ENCODE measurements at places on chromosomes 11 and 22. TPM values are rescaled to one million over a fixed set of nuclear protein-coding genes. Genes with fewer than 3 reads are reported as not detected.

The BACE1-AS gene
- total RNA-seq, result 2.7 TPM

The SPTBN2 gene
- total RNA-seq, result 0.18 TPM

The SCGB1D1 gene
- not detected for total RNA-seq

The TMEM109 gene
- total RNA-seq, result 17.2 TPM

The CTSF gene
- total RNA-seq, result 4.1 TPM

The OR8D1 gene
- total RNA-seq, result not detected

The FXYD2 gene
- total RNA-seq, result not detected

The ANO1 gene
- 4.1 TPM for total RNA-seq

- DNase-seq, result peak; percentile 80
These were observed 130.4 kb downstream of the SLC1A2 start for GRCh38 chr11:35288817-35289541.

GRCh38 chr22:45564349-45565030 lies 61.8 kb downstream of the FBLN1 start:
- DNase-seq, result no peak

GRCh38 chr11:67468056-67468455 lies 995 bp downstream of the TMEM134 start:
- DNase-seq, result no peak

- DNase-seq, result no peak
These were observed 96.9 kb upstream of the ANO1 start for GRCh38 chr11:69981119-69981784.

DNA sequence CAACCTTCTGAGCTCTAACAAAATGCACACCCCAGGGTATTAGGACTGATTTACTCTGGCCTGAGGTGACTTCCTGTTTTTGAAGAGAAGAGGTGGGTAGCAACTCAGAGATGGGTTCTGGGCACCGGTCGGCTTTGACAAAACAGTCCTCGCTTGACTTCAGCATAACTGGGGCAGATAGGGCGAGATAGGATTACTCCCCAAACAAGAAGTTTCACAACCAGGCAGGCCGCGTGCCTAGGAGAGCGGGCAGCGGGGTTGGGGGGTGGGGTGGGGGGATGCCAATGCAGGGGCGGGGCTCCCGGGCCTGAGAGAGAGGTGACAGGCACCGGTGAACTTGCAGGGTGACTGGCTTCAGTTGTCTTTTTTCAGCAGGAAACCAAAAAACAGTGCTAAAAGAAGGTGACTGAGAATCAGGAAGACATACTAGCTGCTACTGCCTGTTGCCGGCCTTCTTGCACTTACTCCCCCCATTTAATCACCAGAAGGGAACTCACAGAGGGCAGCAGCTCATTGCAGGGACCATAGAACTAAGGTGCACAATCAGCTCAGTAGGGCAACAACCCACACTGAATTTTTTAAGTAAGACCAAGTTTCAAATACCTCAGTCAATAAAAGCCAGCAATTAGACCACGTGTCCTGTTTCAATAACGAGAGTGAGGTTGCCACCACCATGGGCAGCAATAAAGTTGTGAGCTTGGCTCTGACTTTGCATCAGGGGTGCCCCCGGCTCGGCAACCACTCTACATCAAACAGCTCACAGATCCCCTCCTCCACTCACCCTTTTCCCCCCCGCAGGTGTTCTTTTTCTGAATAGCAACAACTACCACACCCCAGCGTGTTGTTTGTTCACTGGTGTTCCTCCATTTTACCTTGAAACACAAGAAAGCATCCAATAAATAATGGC lies 37.2 kb upstream of the ETS1 start:
- DNase-seq, result no peak

DNA sequence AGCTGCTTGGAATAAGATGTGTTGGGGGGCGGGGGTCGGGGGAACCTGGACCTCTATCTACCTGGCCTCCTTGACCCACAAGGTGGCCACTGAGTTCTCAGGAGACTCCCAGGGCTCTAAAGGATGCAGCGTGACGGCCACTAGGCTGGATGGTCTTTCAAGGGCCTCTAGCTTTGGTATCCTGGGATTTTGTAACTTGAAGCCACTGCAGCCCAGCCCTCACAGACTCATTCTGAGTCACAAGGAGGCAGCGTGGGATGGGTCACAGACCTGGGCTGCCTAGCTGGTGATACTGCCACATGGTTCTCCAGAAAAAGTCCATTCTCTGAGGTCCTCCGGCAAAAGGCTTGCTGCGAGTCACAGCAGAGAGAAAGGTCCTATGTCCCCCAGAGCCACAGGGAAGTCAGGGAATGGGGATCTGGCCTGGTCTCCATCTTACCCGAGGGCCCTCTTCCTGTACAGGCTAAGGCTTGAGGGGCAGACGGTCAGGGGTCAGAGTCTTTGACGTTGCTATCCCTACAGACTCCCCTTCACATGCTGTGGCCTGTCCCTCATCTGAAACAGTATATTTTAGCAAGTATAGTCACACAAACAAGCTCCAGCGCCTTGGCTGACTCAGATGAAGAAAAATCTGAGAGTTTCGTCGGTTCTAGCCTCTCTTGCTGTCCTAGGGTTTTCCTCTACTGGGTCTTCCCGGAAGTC lies 52.4 kb downstream of the KCNC1 start:
- peak; percentile 96 for DNase-seq

DNA sequence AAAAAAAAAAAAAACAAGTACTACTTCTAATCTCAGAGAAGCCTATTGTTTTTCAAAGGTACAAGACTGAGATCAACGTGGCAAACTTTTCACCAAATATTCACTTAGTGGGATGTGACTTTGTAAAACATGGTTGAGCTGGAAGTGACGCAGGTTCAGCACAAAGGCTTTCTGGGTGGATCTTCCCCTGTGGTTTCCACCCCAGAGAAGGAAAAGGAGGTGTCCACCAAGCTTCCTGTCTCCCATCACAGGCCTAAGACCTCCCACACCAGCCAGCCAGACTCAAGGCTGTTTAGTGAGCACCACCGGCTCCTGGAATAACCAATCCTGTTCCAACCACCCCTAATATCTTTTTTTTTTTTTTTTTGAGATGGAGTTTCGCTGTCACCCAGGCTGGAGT lies 5.7 kb downstream of the TMEM184B start:
- DNase-seq, result peak; percentile 31

DNA sequence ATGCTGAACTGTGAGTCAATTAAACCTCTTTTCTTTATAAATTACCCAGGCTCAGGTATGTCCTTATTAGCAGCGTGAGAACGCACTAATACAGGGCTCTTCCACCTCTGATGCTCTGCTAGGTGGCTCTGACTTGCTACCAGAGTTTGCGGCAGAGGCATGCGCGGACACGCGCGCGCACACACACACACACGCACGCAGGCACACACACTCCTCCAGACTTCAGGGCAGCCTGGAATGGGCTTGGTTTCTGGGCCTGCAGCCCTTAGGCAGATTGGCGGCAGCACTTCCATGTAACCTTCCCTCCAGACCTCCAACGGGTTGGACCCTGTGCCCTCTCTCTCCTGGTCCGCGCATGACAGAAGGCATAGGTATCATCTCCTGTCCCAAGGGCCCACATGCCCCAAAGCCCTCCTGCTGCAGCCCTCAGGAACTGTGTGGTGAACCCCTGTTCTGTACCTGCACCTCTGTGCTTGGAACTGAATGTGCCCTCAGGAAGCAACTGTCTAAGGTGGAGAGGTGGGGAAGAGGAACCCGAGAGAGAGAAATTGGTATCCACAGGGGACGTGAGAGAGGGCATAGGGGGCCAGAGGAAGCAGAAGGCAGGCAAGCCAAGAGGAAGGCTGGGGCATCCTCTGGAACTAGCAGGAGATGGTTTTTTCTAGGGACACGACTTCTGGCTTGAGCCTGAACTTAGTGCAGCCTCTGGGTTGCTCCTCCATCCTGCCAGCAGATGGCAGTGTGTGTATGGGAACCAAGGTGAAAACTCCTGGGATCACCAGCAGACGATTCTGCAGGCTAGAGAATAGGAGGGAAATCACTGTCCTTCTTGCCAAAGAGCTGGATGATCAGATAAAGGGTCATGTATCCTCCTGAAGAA lies 23.4 kb upstream of the RIC3 start:
- DNase-seq, result peak; percentile 63

- DNase-seq, result no peak
These were observed 84.2 kb downstream of the BLID start for GRCh38 chr11:122031813-122032212.

GRCh38 chr11:133070021-133070713 lies 462.1 kb downstream of the OPCML start:
- no peak for DNase-seq

- DNase-seq, result peak; percentile 94
These were observed 103.0 kb upstream of the CD44 start for GRCh38 chr11:35035894-35036408.

- DNase-seq, result no peak
These were observed 2.1 kb downstream of the APOBEC3B start for GRCh38 chr22:38984224-38984623.

DNA sequence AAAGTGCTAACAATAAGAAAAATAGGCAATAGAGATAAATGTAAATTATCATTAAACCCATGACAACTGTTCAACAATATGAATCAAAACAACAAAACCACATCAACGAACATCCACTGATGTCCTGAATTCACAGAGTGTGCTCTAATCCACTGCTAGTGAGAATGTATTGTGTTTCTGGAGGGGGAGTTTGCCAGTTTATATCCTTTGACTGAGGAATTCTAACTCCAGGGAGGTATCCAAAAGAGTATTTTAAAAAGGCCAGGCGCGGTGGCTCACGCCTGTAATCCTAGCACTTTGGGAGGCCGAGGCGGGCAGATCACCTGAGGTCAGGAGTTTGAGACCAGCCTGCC lies 1.7 kb upstream of the WEE1 start:
- DNase-seq, result no peak

DNA sequence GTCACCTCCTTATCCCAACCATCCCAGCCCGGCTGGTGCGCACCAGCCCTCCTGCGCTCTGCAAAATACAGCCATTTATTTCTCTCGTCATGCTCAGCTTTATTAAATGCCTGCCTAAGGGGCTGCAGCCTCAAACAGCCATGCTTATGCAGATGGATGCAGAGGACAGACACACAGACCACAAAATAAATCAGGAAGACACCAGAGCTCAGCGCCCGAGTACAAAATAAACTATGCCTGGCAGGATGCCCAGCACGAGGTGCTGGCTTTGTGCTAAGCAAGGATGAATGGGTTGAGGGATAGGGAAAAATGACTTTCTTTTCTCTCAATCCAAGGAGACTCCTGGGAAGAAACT lies 70.5 kb downstream of the RPUSD4 start:
- DNase-seq, result peak; percentile 70

- DNase-seq, result peak; percentile 19
These were observed 64.9 kb downstream of the ENDOD1 start for GRCh38 chr11:95154514-95154913.

GRCh38 chr11:130383344-130384211 lies 44.8 kb downstream of the ADAMTS8 start:
- DNase-seq, result peak; percentile 100

- DNase-seq, result no peak
These were observed 3.7 kb upstream of the MTFP1 start for GRCh38 chr22:30421695-30422480.

- DNase-seq, result no peak
These were observed 590 bp downstream of the ATG13 start for GRCh38 chr11:46617972-46618314.

- DNase-seq, result peak; percentile 5
These were observed 81.5 kb upstream of the TP53AIP1 start for GRCh38 chr11:129023968-129024676.
